ENCODE measurements at places on chromosomes 5 and 9.

GRCh38 chr5:164358531-164359259 lies 853.3 kb downstream of the MAT2B start:
- no peak for DNase-seq

GRCh38 chr5:132002757-132003156 lies 8.7 kb downstream of the ACSL6 start:
- DNase-seq, result no peak

DNA sequence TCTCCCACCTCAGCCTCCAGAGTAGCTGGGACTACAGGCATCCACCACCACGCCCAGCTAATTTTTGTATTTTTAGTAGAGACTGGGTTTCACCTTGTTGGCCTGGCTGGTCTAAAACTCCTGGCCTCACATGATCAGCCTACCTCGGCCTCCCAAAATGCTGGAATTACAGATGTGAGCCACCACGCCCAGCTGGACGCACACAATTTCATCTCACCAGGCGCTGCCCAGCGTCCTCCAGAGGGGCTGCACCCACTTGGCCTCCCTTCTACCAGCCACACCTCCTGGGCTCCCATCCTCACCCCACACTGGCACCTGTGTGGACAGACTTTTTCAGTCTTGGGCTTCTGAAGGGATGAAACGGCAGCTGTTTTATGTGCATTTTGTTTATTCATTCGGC lies 3.8 kb upstream of the EXOC3 start:
- DNase-seq, result no peak

GRCh38 chr9:25442526-25442925 lies 235.7 kb downstream of the TUSC1 start:
- DNase-seq, result no peak

GRCh38 chr5:132190161-132190817 lies 37.4 kb downstream of the P4HA2 start:
- no peak for DNase-seq

DNA sequence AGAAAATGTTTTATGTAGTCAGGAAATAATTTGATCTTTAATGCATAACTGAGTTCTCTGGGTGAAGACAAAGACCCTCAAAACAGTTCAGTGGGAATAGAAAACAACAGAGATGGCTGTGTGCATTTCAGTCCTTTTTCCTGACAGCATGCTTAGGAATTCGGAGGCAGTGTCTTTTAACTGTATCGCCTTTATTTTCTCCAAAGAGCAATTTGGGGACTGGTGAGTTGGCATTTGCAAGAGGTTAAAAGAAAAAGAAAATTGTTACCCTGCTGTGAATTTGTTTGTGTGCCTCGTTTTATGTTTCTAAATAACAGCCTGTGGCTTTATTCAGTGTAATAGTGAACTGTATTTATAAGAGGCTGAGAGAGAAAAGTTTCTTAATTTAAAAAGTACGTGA lies 227.8 kb upstream of the DMAC1 start:
- no peak for DNase-seq
